ENCODE measurements at places on chromosomes 2 and 18.

- DNase-seq: no peak
These were observed 65.9 kb upstream of the CPO start for GRCh38 chr2:206873423-206873822.

- peak; percentile 44 for DNase-seq
These were observed 1.5 kb downstream of the TET3 start for GRCh38 chr2:73986085-73986681.

GRCh38 chr2:231170055-231170454, 28.4 kb upstream of the ARMC9 start:
- no peak for DNase-seq

DNA sequence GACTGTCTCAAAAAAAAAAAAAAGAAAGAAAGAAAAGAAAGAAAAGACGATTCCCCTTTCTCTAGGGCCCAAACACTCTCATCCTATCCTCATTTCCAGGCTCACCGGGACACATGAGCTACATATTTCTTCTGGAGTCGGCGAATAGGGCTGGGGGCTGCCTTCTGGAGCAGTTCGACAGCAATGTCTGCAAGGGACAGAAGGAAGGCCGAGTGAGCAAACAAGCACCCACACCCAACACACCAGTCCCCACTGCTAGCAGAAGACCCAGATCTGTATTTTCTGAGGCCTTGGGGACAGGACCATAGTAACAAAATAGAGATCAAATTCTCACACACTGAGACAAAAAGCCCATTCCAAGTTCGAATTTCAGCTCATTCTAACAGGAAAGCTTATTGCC, 1.2 kb downstream of the CNPPD1 start:
- DNase-seq: no peak

- DNase-seq: no peak
These were observed 24.1 kb upstream of the ACVR1 start for GRCh38 chr2:157900203-157900602.

DNA sequence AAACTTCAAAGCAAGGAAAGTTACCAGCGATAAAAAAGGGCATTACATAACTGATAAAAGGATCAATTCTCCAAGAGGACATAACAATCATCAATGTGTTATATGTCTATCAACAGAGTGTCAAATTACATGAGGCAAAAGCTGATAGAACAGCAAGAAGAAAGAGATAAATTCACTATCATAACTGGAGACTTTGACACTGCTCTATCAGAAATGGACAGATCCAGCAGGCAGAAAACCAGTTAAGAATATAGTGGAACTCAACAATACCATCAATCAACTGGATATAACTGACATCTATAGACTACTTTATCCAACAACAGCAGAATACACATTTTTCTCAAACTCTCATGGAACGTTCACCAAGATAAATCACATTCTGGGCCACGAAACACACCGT, 65.0 kb downstream of the ROCK2 start:
- no peak for DNase-seq

DNA sequence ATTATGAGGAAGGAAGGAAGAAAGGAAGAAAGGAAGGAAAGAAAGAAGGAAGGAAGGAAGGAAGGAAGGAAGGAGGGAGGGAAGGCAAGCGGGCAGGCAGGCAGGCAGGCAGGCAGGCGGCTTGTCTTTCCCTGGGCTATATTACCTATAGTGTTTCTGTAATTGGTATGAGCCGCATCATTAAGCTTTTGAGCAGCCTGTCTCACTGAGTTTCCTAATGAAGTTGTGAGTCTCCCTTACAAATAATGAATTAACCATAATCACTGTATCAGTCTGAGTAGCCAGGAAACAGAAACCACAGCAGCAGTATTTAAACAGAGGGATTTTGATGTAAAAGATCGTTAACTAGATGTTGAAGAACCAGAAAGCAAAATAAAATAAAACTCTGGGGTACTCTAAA, 11.8 kb upstream of the SULT1C3 start:
- no peak for DNase-seq

GRCh38 chr2:27093430-27094352, 7.1 kb downstream of the KHK start:
- no peak for DNase-seq

- DNase-seq: no peak
These were observed 20.6 kb downstream of the KCMF1 start for GRCh38 chr2:84991404-84992160.

GRCh38 chr2:33033606-33034081, 86.9 kb downstream of the LTBP1 start:
- DNase-seq: no peak

GRCh38 chr2:145374165-145374564, 854.2 kb upstream of the ZEB2 start:
- no peak for DNase-seq

DNA sequence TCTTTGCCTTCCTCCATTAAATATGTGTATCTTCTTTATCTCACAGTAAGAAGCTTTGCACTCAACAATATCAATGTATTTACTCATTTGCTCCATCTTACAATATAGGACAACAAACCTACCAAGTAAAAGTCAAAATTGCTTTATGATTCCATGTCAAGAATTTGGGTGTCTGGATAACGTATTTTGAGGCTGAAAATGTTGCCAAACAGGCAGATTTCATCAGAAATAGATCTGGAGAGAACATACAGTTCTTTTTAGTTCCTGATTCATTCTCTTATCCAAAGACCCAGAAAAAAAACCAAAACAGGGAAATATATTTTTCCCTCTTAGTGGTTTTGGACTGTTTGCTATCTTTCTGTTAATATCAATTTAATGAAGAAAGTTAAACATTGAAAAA, 621.1 kb downstream of the STK39 start:
- no peak for DNase-seq

GRCh38 chr2:240346015-240346752, 89.3 kb upstream of the GPC1 start:
- no peak for DNase-seq

DNA sequence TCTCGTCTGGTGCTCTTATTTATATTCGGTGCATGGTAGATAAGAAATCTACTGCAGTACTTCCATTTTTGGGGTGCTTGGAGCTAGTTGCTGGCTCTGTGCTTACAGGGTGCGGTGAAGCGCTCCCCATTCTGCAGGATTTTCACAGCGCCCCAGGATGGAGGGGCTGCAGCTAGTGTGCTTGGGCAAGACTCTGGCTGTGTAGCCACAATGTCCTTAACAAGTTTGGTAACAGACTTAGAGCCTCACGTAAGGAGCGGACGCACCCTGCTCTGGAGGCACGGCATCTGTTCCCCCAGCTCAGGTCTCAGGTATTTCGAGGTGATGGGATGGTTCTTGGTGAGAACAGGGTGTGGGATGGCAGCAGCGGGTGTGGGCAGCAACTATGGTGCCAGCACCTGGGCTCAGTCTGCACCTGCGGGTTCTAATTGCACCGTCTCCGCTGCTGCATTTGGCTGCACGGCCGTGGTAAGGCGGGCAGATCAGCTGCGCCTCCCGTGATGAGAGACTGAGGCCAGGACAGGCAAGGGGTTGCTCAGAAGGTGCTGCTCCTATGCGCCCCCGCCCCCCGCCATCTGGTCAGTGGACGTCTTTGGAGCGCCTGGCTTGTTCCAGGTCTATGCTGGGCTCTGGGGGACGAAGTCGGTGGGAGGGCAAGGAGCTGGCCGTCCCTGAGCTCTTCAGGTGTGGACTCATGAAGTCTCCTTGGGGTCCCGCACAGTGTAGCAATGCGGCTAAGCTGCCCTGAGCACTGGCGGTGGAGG, 20.1 kb upstream of the ALLC start:
- DNase-seq: no peak

- no peak for DNase-seq
These were observed 178.2 kb downstream of the KLHL29 start for GRCh38 chr2:23563151-23563550.

DNA sequence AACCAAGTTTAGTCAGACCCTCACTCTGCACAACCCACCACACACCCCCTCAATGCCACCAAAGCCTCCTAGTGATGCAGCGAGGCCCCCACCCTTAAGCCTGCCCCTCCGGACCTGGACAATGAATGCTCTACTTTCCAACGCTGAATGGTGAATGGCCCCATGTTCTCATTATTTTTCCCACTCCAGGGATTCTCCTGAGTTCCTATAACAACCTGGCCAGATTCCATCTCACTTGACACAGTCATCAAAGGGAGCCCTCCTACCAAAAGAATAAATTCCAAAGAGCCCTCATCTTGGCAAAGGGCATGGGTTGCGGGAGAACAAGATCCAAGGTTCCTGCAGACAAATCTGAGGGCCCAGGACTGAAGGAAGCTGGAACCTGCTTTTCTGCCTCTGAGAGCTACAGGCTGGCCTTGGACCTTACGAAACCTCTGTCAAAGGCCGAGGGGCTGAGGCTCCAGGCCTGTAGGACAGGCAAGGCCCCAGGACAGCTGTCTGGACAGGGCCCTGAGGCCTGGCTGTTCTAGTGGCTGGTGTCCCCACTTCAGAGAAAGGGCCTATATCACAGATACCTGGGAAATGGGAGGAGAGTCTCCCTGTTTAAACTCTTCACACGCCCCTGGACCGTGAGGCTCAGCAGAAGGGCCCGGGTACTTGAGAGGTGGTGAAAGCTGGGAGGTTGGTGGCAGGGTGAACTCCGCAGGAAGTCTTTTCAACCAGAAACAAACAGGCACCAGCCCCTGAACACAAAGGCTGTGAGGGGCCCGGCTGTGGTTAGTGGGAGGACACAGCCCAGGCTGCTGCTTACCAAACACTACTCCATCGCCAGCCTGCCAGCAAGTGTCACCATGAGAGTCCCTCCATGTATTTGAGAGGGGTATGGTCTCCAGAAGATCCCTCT, 27.3 kb downstream of the SFXN5 start:
- no peak for DNase-seq

- DNase-seq: no peak
These were observed 49.4 kb downstream of the SMAD7 start for GRCh38 chr18:48901145-48902022.

GRCh38 chr2:124763611-124764010, 738.5 kb downstream of the CNTNAP5 start:
- DNase-seq: no peak

DNA sequence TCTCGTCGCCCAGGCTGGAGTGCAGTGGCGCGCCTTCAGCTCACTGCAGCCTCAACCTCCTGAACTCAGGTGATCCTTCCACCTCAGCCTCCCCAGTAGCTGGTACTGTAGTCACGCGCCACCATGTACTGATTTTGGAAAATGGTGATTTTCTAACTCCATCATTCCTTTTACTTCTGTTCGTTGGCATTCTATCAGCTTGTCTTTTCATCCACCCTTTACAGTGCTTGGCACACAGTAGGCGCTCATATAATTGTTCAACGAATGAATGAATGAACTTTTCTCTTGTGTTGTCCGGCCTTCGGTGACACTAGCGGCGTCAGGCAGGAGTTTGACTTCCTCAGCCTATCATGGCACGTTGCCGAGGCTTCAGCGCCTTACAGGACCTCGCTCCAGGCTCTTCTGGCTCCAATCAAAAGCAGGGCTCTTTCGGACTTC, 373 bp upstream of the MTHFD2 start:
- no peak for DNase-seq

GRCh38 chr2:54329482-54330161, 73.6 kb upstream of the TSPYL6 start:
- DNase-seq: no peak

GRCh38 chr2:115161081-115161770, 718.8 kb downstream of the DPP10 start:
- no peak for DNase-seq

- no peak for DNase-seq
These were observed 440.7 kb downstream of the THSD7B start for GRCh38 chr2:137206069-137206468.

DNA sequence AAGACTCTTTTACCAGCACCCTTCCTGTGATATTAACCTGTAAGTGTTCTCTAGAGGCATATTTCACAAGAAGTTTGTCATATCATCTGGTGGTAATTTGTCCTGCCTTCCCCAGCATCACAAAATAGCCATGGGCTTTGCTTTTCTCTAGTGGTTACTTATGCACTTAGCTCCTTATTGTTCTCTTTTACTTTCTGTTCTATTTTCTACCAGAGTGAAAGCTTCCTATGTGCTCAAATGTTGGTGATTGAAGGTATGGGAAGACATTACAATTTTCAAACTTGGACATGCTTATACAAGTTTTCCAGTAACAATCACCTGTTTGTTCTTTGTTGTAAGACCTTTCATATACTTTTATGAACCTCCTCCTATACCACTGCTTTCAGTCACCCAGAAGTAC, 87.0 kb upstream of the KCNH7 start:
- DNase-seq: no peak

Measured in stimulated activated CD4-positive, alpha-beta T cell treated with anti-CD3 and anti-CD28 coated beads, Interleukin-4, amount 100 ng/mL, for 1 hour (primary cell).